ENCODE measurements at places on chromosomes 11 and 22.

- no peak for DNase-seq
Measured at GRCh38 chr11:86877503-86877902, 77.2 kb downstream of the PRSS23 start.

- DNase-seq: no peak
Measured at GRCh38 chr22:44188986-44189630, 8.4 kb downstream of the PARVG start.

GRCh38 chr11:41383768-41384167 is 75.7 kb downstream of the LRRC4C start:
- no peak for DNase-seq

DNA sequence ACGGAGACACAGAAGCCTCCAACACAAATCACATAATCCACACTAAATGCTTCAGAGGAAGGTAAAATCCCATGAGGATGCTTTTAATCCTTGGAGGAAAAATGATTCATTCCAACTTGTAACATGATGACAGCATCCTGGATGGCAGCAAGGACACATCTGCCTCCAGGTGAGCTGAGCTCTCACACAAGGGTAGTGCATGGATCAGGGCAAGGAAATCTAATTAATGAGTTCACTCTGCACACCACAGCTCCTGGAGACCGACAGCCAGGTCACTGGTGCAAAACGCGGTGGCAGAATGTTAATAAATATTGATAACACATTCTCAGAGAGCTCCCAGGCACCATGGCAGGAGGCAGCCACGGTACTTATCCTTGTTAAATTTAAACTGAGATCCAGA is 40.3 kb upstream of the CYP2D6 start:
- peak; percentile 90 for DNase-seq

GRCh38 chr11:131913267-131913666 is 542.9 kb downstream of the NTM start:
- no peak for DNase-seq

DNA sequence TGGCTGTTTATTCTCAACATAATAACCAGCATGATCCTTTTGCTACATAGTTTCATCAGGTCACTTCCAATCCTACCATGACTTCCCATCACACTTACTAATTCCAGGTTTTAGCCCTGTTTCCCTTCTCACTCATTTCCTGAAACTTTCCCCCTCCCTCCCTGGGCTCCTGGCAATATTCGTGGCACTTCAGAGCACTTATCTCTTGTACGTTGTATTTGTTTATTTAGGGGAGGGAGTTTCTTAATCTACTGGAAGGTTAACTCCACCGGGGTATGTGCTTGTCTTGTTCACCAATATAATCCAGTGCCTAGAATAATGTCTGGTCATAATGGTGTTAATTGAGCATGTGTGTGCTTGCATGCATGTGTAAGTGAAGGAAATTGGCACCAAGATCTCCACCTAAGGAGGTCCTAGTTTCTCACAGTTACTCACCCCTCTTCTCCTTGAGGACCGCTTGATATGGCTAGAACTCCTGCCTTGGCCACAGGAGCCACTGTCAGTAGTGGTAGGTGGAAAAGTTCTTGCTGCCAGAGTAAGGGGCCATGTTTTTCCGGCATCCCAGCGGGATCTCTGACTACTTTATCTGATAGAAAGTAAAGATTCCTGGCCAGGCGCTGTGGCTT is 11.7 kb downstream of the EIF3L start:
- no peak for DNase-seq

GRCh38 chr22:44173154-44173553 is 7.6 kb upstream of the PARVG start:
- DNase-seq: no peak

All from NCI-H2171 treated with DMSO at 0.1 percent for 48 hours (cell line).